ENCODE measurements at places on chromosomes 12 and 14. TPM values are rescaled to one million over a fixed set of nuclear protein-coding genes. Genes with fewer than 3 reads are reported as not detected.

Gene DNAI7
- 2.9 TPM for total RNA-seq

Gene CD163
- not detected for total RNA-seq

Gene RIMKLB
- 56.9 TPM for total RNA-seq

Gene EP400
- 50.3 TPM for total RNA-seq

Gene ATL1
- total RNA-seq: 3.8 TPM

Gene AKAP3
- total RNA-seq: 3.0 TPM

Gene MEG3
- total RNA-seq: not detected

Gene PAX9
- 8.5 TPM for total RNA-seq

GRCh38 chr12:93184672-93185368 is 192.9 kb upstream of the NUDT4 start:
- no peak overlapping the region for H3K27ac ChIP-seq
- H3K4me1 ChIP-seq: no peaks in the 10 kb centered on the region
- H3K36me3 ChIP-seq: no peaks in the 10 kb centered on the region
- no peak for DNase-seq

DNA sequence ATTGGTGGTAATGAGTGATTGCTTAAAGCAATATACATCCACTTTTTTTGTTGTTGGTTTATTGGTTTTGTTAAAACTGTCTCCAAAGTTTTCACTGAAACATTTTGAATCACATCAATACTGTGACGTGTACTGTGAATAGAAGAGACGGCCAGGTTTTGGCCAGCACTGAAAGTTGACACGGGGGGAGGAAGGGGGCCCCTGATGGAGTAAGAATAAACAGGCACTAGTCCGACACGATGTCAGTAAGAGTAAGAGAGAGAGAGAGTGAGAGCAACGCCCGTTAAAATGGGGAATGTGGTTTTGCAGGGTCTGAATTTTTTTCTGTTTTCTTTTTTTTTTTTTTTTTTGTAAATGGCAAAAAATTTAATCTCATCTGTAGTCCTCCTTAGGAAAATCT is 14.7 kb downstream of the PEBP1 start:
- no peak overlapping the region for H3K4me3 ChIP-seq
- no peaks in the 10 kb centered on the region for H3K4me1 ChIP-seq
- H3K36me3 ChIP-seq: peaks cover 5% of the 10 kb centered on the region
- H3K27ac ChIP-seq: no peak overlapping the region
- no peak for DNase-seq

DNA sequence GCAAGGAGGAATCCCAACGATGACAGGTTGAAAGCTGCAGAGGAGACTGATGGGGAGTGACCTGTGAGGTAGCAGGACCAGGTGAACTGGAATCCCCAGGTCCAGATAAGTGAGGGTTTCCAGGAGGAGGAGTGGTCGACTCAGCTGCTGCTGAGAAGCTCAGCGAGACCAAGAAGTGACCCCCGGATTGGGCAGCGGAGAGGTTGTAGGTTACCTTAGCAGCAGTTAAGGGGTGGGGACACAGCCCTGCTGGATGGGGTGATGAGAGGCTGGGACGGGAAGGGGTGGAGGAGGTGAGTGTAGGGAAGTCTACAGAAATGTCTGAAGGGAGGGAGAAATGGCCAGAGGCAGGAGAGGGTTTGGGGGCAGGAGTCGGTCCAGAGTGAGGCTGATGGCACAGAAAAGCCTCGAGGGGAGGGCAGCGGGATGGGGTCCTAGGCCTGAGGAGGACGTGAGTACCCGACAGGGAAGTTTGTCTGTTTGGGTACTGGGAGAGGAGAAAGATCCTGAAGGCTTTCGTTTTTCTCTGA is 2.6 kb upstream of the RCOR1 start:
- no peak overlapping the region for H3K4me3 ChIP-seq
- peak overlapping the region; percentile 96 for H3K27ac ChIP-seq
- H3K27me3 ChIP-seq: no peaks in the 10 kb centered on the region
- H3K36me3 ChIP-seq: peaks cover under 1% of the 10 kb centered on the region
- no peak for DNase-seq

DNA sequence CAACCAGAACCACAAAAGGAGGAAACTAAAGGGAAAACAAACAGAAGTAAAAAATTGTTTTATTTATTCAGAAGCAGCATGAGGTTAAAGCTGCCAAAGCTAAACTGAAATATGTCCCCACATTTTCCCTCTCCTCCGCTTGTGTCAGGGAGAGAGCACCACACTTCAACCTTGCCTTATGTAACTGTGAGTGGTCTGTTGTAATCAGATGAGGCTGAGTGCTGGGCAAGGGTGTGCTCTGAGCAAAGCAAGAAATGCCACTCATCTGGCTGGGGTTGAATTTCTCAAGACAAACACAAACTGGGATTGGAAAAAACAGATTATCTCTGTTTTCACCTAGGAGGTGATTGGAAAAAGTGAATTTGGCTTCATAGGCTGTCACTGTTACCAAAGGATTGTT is 12.2 kb downstream of the CAPZA3 start:
- H3K27ac ChIP-seq: no peak overlapping the region
- no peaks in the 10 kb centered on the region for H3K36me3 ChIP-seq
- H3K27me3 ChIP-seq: no peaks in the 10 kb centered on the region
- H3K4me1 ChIP-seq: 0 out of 2 replicates have a peak, but pooled peaks cover 12% of the 10 kb centered on the region
- DNase-seq: peak; percentile 16

DNA sequence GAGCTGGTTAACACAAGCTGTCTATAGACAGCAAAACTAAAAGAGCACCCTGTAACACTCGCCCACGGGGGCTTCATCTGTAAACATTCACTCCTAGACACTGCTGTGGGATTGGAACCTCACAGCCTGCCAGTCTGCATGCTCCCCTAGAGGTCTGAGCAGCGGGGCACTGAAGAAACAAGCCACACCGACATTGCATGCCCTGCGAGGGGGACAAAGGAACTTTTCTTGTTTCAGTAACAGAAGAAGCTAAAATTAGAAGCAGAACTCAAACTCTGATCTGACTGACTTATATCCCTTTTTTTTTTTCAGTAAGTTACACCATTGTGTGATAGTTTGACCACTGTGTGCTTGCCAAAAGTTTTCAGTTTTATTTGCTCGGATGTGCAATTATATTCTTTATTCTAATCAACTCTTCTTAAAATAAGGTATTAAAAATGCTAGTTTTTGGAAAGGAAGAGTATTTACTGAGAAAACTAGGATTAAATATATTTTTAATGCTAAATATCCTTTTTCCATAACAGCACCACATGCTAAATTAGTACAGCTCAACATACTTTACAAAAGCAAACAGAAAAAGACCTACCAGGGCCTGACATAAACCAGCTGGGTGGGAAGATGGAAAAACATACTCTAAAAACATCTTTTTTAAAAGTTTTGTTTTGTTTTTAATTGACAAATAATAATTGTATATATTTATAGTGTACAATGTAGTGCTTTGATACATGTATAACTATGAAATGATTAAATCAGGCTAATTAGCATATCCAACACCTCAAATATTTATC is 100.2 kb downstream of the EPS8 start:
- DNase-seq: no peak

- H3K27ac ChIP-seq: no peak within 1 kb of the TSS
- peak; percentile 81 for DNase-seq
- peak within 1 kb of the TSS; percentile 77 for H3K4me3 ChIP-seq
- no peaks in the 10 kb centered on the region for H3K27me3 ChIP-seq
These were observed at the start of gene IFT43 for GRCh38 chr14:75985618-75986438. IFT43 (plus strand) TSS chr14:75985763; CDS start chr14:75985787, 24 bp downstream.

- H3K27ac ChIP-seq: 0 out of 2 replicates have a peak overlapping the region, but pooled peaks have one; percentile 7
- H3K4me3 ChIP-seq: no peak overlapping the region
- no peaks in the 10 kb centered on the region for H3K36me3 ChIP-seq
- H3K27me3 ChIP-seq: no peaks in the 10 kb centered on the region
- peaks cover 19% of the 10 kb centered on the region for H3K4me1 ChIP-seq
These were observed 45.1 kb upstream of the HMGA2 start for GRCh38 chr12:65779091-65779642.

- no peaks in the 10 kb centered on the region for H3K27me3 ChIP-seq
- no peak for DNase-seq
- H3K4me1 ChIP-seq: no peaks in the 10 kb centered on the region
- H3K4me3 ChIP-seq: no peak overlapping the region
These were observed 43.5 kb upstream of the PTPRQ start for GRCh38 chr12:80400571-80400991.

DNA sequence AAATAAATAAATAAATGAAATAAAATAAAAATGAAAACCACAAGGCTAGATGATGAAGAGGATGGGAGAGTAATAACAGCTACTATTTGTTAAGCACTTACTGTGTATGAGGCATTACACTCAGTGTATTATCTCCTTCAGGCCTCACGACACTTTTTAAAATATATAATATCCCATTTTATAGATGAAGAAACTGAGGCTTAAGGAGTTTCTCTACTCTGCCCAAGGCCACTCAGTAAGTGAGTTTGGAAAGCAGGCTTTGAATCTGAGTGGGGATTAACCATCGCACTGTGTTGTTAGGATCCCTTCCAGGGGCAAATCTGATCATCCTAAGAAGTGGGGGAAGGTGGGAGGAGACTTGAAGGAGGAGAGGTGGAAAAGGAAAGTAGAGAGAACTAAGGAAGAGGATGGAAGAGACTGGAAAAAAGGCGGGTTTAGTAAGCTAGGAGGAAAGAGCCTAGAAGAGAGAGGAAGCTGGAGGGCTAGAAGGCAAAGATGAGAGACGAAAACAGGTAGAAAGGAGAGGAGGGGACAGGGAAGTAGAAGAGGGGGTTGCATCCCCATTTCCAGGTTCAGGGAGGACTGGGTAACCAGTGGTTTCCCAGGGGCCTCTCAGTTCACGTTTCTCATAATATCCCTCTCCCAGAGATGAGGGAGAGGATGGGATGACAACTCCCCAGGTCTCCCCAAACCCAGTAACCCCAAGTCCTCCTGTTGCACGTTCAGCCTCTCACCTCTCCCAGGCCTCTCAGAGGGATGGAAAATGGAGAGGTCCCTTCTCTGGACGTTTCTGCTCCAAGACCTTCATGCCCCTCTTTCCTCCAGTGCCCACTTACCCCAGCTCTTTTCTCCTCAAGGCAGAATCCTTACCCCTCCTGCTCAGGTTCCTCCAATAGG is 1.7 kb downstream of the STAT6 start:
- peaks cover 25% of the 10 kb centered on the region for H3K4me1 ChIP-seq
- DNase-seq: no peak
- 0 out of 2 replicates have a peak, but pooled peaks cover 8% of the 10 kb centered on the region for H3K36me3 ChIP-seq

DNA sequence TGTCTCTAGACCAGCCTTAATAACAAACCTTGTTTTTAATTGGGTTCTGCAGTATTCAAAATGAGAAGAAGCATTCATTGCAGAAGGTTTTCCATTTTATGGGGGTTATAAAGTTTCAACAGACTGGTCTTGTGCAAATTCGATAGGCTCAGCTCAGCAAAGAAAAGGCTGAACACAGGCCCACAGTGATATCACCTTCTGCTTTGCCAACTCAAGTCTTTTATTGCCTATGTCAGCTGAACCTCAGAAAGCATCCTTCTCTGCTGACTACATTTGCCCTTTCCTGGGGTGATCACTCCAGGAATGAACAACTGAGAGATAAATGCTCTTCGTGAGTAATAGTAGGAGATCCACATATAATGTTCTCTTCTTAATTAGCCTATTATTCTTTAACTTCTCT is 134.5 kb upstream of the CCDC175 start:
- H3K4me3 ChIP-seq: no peak overlapping the region
- H3K4me1 ChIP-seq: no peaks in the 10 kb centered on the region
- DNase-seq: no peak
- no peak overlapping the region for H3K27ac ChIP-seq
- no peaks in the 10 kb centered on the region for H3K27me3 ChIP-seq
- H3K36me3 ChIP-seq: no peaks in the 10 kb centered on the region

GRCh38 chr12:124489220-124489619 is 78.2 kb downstream of the NCOR2 start:
- H3K36me3 ChIP-seq: 0 out of 2 replicates have a peak, but pooled peaks cover 4% of the 10 kb centered on the region
- peaks cover 7% of the 10 kb centered on the region for H3K4me1 ChIP-seq
- no peak overlapping the region for H3K27ac ChIP-seq
- DNase-seq: no peak

- no peaks in the 10 kb centered on the region for H3K27me3 ChIP-seq
- no peak overlapping the region for H3K4me3 ChIP-seq
- DNase-seq: no peak
- peaks cover 6% of the 10 kb centered on the region for H3K36me3 ChIP-seq
These were observed 38.8 kb downstream of the UBR7 start for GRCh38 chr14:93245764-93246420.

DNA sequence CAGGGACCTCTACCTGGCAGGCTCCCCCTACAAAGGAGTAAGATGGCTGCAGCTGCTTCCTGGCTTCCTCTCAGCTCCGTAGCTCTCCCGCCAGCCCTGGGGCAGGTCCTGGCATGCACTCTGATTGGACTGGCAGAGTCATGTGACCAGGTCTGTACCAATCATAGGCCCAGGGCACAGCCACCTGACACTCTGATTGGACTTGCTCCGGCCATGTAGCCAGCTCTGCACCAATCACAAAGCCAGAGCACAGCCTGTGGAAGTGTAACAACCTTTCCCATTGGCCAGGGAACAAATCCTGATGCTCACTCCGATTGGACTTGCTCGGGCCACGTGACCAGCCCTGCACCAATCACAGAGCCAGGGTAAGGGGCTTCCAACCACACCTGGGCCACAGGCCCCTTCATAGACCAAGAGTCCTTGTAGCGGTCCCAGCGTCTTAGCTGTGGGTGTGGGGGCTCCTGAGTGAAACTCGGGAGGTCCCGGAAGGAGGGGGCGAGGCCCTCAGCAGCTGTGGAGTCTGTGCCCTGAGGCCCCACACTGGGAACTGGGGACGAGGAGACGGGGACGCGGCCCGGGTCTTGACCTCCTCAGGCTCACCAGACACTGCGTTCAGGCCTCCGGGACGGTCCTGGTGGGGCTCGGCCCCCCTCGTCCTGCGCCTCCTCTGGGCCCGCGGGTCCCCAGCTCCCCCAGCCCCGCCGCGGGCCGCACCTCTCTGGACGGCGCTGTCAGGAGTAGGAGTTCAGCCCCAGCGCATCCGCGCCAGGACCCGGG is 210.6 kb downstream of the ADGRD1 start:
- no peaks in the 10 kb centered on the region for H3K36me3 ChIP-seq
- no peaks in the 10 kb centered on the region for H3K4me1 ChIP-seq
- no peak for DNase-seq
- H3K27ac ChIP-seq: no peak overlapping the region
- no peak overlapping the region for H3K4me3 ChIP-seq

- no peaks in the 10 kb centered on the region for H3K36me3 ChIP-seq
- no peak overlapping the region for H3K4me3 ChIP-seq
- peaks cover 66% of the 10 kb centered on the region for H3K4me1 ChIP-seq
- DNase-seq: no peak
- H3K27me3 ChIP-seq: no peaks in the 10 kb centered on the region
These were observed 2.3 kb downstream of the TCP11L2 start for GRCh38 chr12:106304797-106305196.

GRCh38 chr14:88588081-88588480 is 25.2 kb downstream of the ZC3H14 start:
- H3K27ac ChIP-seq: no peak overlapping the region
- H3K36me3 ChIP-seq: no peaks in the 10 kb centered on the region
- DNase-seq: no peak
- no peaks in the 10 kb centered on the region for H3K4me1 ChIP-seq

DNA sequence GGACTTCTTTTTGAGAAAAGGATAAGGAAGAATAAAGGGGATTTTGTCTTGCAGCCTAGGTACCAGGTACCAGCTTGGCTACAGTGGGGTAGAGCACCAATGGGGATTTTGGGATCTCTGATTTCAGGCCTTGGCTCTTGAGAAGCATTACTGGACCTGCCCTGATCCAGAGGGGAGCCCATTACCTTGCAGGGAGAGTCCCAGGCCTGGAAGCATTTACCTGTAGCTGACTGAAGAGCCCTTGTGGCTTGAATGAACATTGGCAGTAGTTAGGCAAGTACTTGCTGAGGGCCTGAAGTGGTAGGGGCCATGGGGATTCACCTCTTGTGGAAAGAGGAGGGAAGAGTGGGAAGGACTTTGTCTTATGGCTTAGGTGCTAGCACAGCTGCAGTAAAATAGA is 308.2 kb upstream of the FBXO33 start:
- DNase-seq: no peak
- H3K4me3 ChIP-seq: no peak overlapping the region
- no peaks in the 10 kb centered on the region for H3K27me3 ChIP-seq
- H3K27ac ChIP-seq: no peak overlapping the region
- H3K36me3 ChIP-seq: no peaks in the 10 kb centered on the region
- H3K4me1 ChIP-seq: no peaks in the 10 kb centered on the region

Data from PC-9 (cell line).